ENCODE measurements at places on chromosomes 2 and 18.

- no peak for DNase-seq
Measured at GRCh38 chr2:23606968-23607367, 222.0 kb downstream of the KLHL29 start.

DNA sequence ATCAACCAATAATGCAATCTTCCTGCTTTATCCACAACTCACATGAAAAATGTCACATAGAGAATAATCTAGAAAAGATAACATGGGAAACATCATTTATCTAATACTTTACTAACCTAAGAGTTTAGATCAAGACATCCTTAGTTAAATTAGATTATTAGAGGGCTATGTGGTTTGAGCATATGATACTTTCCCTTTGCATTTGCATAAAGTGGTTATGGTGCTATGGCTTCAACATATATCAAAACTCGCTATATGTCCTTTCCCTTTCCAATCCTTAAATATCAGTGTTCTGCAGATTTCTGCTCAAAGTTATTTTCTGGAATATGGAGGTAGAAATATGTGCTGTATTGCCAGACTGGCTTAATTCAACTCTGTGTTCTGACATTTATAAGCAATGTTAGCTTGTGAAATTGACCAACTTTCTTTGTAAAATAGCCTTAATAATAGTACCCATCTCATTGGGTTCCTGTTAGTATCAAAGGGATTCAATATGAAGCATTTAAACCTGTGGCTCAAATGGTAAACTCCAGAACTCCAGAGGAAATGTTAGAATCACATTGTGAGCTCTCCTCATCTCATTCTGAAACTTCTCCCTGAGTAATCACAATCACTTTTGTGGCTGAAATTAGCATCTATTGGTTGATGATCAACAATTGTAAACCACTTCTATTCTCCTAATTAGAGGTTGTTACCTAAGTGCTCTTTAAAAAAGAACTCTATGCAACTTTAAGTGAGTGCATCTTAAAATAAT lies 1089.9 kb upstream of the SLC39A10 start:
- no peak for DNase-seq

GRCh38 chr18:72878143-72878542 lies 10.4 kb upstream of the NETO1 start:
- DNase-seq = no peak

GRCh38 chr2:166331468-166331867 lies 44.3 kb downstream of the SCN9A start:
- no peak for DNase-seq

DNA sequence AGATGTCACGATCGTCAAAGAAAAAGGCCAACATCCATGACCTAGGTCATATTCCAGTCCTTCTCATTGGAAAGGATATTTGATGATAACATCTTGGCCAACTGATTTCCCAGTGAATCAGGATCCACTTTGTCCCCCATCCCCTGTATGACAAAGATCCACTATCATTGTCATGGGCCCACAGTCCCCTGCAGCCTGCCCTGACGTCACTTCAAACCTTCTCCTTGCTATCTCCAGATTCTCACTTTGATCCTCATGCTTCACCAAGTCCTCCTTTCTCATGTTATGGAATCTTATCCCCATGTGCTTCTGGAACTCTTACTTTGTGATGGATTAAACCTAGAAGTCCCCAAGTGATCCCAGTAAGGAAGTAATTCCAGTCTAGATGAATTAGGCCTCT lies 25.7 kb downstream of the GALNT14 start:
- DNase-seq = no peak

DNA sequence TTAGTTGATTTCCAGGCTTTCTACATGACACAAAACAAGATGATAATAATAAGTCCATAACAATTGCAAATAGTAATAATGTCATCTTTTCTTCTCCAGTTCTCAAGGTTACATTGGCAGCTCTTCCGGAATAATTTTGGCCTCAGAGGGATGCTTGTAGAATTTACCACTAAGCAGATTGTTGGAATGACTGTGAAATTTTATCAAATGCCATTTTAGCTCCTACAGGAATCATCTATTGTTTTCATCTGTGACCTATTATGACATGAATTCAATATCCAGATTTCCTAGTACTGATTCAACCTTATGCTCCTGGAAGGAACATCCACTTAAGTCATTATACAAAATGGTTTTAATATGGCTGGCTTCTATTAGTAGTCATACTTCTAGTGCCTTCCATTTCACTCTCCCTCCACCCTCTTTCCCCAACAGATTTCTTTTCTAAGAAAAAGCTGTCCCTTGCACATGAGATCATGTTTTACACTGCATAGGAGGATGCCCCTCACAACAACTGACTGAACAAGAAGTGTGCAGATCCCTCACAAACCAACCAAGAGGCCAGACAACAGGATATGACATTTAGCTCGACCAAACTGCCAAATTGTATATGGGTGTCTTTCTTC lies 200.0 kb downstream of the DNER start:
- no peak for DNase-seq

DNA sequence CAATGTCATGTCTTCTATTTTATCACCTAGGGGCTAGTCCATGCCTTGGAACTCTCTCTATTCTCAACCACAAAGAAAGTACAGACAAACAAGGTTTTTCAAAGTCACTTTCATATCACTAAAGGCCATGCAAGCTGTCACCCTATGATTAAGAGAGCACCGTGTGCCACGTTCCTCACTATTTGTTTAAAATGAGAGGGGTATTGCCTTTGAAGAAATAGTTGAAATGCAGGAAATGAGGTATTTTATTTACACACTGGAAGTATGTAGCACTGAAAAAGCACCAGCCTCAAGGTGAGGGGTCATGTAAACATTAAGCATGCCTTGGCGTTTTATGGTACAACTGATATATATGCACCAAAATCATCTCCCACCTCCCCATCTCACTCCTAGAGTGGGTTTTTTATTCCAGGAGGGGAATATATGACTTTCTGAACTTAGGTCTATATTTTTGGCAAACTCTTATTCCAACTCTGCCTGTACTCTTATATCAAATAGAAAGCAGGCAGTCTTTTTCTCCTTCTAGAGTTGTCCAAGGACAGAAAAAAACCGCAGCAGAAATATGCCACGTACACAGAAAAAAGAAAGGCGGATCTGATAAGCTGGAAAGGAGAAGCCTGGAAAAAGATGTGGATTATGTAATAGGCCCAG lies 53.5 kb downstream of the VSNL1 start:
- DNase-seq = no peak

GRCh38 chr2:229780856-229781773 lies 66.8 kb upstream of the DNER start:
- DNase-seq = no peak

DNA sequence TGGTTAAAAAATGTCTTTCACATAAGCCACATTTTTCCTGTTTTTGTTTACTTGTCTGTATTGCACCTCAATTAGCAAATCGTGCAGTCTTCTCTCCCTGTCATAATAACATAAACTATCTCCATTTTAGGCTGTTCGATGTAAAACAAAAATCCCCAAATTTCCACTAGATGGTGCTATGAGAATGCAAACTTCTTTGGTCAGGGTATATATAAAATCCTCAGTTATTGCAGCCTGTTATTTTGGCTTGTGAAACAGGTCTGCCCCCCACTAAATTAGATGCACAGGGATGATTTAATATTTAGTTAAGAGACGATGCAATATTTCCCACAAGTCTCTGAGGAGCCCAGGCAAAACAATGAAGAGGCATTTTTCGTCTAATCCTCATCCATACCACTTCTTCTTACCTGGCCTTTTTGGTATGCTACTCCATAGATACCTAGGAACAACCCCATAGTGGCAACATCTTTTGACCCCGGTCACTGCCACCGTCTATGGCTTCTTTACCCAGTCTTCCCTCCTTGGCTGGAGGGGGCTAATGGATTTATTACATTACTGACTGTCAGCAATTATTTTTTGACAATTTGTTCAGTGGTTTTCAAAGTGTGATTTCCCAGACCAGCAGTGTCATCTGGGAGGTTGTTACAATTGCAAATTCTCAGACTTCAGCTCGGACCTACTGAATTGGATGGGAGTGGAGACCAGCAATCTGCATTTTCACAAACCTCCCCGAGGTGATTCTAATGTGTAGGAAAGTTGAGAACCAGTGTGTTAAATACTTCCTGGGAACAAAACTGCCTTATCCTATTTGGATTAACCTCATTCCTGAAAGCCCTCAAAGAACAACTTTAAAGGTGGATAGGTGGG lies 117.4 kb upstream of the CWC22 start:
- no peak for DNase-seq

Data from effector CD4-positive, alpha-beta T cell (primary cell).